Common myeloid progenitor, CD34-positive (primary cell): ENCODE measurements at places on chromosomes 7 and 10.

DNA sequence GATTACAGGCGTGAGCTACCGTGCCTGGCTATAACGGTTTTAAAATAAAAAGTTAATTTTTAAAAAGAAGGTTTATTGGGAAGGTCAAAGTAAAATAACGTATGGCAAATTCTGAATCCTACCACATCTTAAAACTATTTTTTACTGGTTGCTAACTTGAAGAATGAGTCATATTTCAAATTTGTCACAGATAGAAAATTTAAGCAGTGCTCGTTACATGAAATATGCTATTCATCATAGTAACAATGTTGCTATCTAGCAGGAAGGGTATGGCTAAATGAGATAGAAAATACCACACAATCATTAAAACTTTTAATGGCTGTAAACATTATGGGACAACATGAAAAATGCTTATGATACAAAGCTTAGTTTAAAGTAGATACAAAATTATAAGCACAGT lies 500.5 kb downstream of the PHTF2 start:
- no peak overlapping the region for H3K4me3 ChIP-seq
- no peaks in the 10 kb centered on the region for H3K36me3 ChIP-seq
- H3K27me3 ChIP-seq: no peaks in the 10 kb centered on the region
- DNase-seq: no peak
- no peak overlapping the region for H3K27ac ChIP-seq

- no peak overlapping the region for H3K27ac ChIP-seq
- no peaks in the 10 kb centered on the region for H3K27me3 ChIP-seq
- H3K36me3 ChIP-seq: no peaks in the 10 kb centered on the region
- no peak overlapping the region for H3K4me3 ChIP-seq
- DNase-seq: no peak
Observed at GRCh38 chr7:94190599-94191061, 186.5 kb upstream of the BET1 start.

- H3K27ac ChIP-seq: no peak overlapping the region
- peaks cover 4% of the 10 kb centered on the region for H3K4me1 ChIP-seq
- H3K27me3 ChIP-seq: no peaks in the 10 kb centered on the region
Observed at GRCh38 chr10:114283535-114284234, 44.6 kb downstream of the VWA2 start.

DNA sequence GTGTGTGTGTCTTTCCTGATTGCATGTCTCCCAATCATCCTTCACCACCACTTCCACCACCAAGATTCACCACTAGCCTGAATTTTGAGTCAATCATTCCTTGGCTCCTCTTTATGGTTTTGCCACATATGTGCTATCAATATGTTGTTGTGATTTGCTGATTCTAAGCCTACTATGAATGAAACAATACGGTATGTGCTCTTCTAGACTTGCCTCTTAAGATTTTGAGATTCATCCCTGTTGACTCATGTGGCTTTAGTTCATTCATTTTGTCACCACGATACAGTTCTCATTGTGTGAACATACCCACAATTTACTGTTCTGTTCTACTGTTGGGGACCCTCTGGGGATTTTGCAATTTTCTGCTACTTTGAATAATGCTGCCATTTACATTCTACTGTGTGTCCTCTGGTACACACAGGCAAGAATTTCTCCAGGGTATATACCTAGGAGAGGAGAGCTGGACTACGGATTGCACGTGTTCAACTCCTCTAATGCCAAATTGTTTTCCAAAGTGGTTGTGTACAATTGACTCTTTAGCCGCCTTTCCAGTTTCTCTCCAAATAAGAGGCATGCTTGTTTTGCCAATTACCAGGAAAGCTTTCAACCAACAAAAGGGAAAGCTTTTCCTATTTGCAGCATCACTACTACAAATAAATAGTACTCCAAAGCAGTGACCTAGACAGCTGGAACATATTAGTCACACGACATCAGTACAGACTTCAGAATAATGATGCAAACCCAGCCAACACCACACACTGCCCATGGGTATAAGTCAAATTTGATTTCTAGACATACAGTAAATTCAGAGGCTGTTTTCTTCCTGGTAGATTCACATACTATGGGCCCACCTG lies 30.0 kb downstream of the SGMS1 start:
- no peaks in the 10 kb centered on the region for H3K4me1 ChIP-seq
- no peaks in the 10 kb centered on the region for H3K27me3 ChIP-seq
- no peak overlapping the region for H3K4me3 ChIP-seq

GRCh38 chr7:115178835-115179234 lies 256.9 kb downstream of the MDFIC start:
- peaks cover 9% of the 10 kb centered on the region for H3K4me1 ChIP-seq
- H3K27ac ChIP-seq: no peak overlapping the region
- no peaks in the 10 kb centered on the region for H3K36me3 ChIP-seq
